NCI-H460 (cell line): ENCODE measurements at places on chromosomes 4 and X.

DNA sequence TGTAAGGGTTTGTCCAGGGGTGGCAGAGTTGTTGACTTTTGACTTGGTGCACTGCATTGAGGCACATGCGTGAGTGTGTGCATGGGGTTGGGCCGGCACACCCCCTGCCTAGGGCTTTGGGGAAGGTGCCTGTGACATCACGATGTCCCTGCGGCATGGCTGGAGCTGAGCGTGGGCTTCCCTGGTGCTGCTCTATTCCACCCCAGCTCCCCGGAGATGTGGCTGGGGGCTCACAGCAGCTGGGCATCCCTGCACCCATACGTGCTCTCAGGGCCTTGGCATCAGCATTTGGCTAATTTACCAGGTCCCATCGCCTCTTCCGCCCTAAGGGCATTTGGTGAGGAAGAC lies 5.7 kb downstream of the PSAPL1 start:
- DNase-seq = no peak

- DNase-seq = no peak
Measured at GRCh38 chr4:25654031-25654970, 1.4 kb upstream of the SLC34A2 start.

DNA sequence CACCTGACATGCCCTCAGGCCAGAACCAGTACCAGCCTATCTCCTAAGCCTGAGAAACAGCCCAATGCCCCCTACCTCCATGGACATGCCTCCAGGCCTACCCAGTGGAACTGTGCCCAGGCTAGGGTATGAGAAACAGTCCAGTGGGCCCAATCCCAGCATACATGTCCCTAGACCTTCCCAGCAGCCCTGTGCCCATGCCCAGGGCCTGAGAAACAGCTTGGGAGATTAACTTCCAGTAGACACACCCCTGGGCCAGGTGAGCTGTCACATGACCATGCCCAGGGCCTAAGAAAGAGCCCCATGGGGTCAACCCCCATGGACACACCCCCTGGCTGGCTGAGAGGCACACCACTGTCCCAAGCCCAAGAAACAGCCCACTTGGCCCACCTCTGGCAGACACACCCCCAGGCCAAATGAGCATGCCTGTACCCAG lies 78.8 kb downstream of the CBR4 start:
- DNase-seq = no peak

DNA sequence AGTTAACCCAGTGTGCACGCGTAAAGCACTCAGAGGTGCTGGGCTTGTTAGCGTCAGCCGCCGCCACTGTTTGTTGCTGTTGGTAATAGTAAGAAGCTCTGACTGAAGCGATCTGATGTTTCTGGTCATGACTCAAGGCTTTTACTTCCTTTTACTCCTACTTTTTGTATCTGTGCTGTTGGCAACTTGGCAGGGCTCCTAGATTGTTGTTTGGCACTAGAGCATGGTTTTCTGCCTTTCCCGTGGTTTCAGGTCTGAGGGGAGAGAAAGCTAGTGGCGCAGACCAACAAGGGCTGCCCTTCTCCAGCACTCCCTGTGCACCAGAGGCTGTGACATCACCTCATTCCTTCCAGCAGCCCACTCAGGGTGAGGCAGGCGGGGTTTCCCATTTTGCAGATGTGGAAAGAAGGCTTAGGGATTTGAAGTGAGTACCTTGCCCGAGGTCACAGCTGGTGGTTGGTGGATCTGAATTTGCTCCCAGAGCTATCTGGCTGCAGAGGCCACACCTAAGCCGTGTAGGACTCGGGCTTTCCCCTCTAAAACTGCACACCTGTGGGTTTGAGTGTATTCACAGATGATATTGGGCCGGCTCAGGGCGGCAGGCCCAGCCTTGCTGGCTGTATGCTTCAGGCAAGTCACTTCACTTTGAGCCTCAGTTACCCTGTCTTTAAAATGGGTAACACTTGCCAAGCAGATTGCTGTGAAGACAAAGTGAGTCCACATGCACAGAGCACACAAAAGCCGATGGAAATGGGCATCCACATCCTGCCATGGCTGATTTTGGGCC lies 51.2 kb upstream of the TADA2B start:
- no peak for DNase-seq

- DNase-seq = no peak
Measured at GRCh38 chrX:13597874-13598273, 28.5 kb downstream of the EGFL6 start.
